ENCODE measurements at places on chromosomes 3 and 15. TPM values are rescaled to one million over a fixed set of nuclear protein-coding genes. Genes with fewer than 3 reads are reported as not detected.

GRCh38 chr3:24264011-24264410 lies 230.6 kb downstream of the THRB start:
- DNase-seq: no peak

GRCh38 chr15:34754171-34754601 lies 612 bp downstream of the GJD2 start:
- DNase-seq: no peak

DNA sequence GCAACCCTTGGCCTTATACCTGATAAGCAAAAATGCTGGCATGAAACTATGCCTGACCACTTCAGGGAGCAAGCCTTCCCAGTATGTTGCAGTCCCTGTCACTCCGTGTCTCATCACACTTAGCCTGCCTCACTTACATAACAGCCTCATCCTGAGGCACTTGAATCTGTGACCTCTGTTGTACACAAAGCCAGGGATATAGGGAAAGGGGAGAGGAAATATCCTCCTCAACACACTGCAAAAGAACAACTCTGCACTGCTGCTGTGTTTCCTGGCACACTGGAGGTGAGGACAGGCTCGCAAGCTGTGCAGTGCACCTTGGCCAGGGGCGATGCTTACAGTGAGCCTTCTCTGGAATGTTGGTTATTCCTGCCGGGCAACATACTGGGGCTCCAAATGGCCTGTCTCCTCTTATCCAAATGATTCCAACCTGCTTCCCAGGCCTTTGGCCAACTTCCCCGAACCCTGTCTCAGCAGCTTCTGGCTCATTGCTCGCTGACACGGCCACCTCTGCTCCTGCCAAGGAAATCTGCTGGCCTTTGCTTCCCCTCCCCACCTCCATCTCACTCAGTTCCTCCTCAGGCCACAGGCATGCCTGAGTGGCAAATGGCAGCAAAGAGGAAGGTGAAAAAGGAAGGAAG lies 109.2 kb downstream of the CD47 start:
- peak; percentile 53 for DNase-seq

DNA sequence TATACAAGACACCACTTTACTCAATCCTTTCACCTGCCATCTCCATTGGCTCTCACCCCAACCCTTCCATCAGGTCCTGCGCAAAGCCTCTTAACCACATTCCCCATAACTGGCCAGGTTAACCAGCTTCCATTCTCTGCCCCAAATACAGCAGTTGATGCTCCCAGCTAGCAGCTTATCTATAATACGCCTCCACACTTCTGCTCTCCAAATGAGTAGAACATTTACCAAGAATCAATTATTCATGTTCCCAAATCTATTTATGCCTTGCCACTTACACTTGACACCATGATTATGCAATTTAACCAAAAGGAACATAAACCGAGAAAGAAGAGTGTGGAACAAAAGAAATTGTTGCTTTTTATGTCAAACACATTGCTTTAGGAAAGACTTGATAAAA lies 103.7 kb upstream of the TPM1 start:
- DNase-seq: no peak

DNA sequence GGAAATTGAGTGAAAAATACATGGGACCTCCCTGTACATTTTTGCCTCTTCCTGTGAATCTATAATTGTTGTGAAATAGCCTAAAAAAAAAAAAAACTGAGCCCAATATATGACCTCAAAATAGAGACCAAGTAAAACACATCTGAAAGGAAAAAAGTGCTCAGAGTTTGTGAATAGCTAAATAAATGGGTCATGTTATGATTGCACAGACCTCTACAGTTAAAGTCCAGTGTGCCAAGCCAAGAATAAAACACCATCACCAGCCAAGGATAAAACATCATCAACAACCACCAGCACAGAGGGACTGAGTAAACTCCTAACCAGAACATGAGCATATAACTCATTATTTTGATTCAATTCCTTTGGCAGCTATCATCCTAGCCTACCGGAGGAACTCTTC lies 115.6 kb upstream of the AGTR1 start:
- no peak for DNase-seq

- no peak for DNase-seq
Observed at GRCh38 chr15:44716983-44717602, 5.8 kb downstream of the B2M start.

The PPP2R3A gene
- total RNA-seq: 31.3 TPM

The XCR1 gene
- total RNA-seq: not detected

The IGSF11 gene
- 2.0 TPM for total RNA-seq

The ITPKA gene
- total RNA-seq: 6.0 TPM
